Activated T-helper 17 cell treated with anti-CD3 and anti-CD28 coated beads, Interleukin-2, amount 50 U/mL, for 72 hours (primary cell): ENCODE measurements at places on chromosomes 5 and 9. TPM values are rescaled to one million over a fixed set of nuclear protein-coding genes. Genes with fewer than 3 reads are reported as not detected.

CTXN3 gene
- total RNA-seq: not detected

SAPCD2 gene
- total RNA-seq: 5.6 TPM

IL13 gene
- total RNA-seq: 2.4 TPM

HNRNPH1 gene
- total RNA-seq: 957 TPM

SNAPC3 gene
- total RNA-seq: 29.8 TPM

TRIM36 gene
- total RNA-seq: 0.13 TPM

GABBR2 gene
- not detected for total RNA-seq
